NCI-H1930 (cell line): ENCODE measurements at places on chromosomes 11 and 22.

GRCh38 chr11:68297052-68297378, 15.4 kb upstream of the LRP5 start:
- no peak for DNase-seq

DNA sequence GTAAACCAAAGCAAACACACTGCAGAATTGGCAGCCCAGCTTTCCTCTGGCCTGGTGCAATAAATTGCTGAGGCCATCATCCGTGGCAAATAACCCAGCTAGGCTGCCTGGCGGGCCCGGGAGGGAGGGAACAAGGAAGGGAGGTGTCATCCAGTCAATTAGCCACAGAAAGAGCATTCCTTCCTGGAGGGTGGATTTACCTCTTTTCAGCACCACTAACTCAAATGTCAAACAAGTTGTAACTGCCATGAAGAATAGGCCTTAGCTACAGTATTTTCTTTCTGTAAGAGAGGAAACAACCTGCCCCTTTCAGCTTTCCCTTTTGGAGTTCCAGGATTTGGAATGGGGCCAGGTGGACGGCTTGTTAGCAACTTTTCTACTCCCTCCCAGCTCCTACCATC, 163.8 kb upstream of the BDNF start:
- DNase-seq, result no peak

- no peak for DNase-seq
Observed at GRCh38 chr22:50727678-50728522, 10.1 kb upstream of the ACR start.

DNA sequence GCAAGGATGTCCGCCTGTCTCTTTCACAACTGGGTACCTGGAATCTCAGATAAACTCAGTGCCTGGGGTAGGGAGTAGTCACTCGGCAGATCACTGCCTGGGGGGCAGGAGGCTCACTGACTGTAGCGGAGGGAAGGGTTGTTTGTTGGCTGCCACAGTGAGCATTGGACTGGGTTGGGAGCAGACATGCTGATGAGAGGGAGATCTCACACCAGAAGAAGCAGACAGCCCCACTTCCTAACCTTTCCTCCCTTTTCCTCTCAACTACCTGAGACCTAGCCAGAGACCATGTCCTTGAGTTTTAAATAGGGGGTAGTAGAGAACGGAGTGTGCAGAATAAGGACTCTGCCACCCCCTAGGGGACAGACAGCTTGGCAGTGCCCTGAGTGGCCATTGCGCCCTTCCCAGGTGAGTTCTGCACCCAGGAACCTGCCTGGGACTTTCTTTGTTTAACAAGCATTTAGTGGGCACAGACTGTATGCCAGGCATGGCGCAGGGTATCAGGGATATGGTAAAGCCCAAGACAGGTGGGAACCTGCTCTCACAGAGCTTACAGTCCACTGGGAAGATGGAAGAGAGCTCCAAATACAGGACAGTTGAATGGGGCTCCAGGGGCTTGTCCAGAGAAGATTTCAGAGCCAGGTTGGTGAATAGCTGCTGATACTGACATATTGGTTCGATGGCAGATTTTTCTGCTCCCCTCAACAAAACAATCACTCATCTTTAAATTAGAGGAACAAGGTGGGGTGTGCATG, 115.7 kb upstream of the NNMT start:
- no peak for DNase-seq

DNA sequence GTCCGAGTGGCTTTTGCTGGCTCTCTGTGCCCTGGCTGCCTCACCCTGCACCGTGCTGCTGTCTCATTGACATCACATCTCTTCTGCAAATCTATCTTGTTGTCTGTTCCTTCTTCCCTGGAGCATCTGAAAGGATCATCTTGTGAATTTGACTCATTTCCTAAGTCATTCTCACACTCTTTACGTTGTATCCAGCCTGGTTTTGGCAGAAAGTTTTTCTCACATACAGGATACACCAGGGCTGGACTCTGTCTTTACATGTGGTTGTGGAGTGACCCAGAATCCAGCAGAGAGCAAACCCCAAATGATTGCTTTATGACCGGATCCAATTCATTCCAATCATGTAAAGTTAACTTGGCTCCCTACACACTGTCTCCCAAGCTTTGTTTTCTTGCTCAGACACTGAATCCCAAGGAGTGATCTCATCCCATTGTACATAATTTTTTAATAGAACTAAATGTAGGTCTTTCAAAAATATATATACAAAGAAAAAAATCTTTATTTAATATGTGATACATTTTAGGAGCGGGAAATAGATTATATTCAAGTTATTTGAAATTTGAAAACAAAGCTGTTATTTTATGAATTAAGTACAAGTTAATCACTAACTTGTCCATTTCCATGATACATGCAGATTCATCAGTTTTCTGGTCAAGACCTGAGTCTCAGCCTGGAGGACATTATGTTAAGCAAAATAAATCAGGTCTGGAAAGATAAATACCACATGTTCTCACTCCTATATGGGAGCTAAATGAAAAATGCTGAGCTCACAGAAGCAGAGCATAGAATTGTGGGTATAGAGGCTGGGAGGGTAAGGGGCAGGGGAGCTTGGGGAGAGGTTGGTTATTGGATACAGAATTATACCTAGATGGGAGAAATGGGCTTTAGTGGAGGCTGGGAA, 2.9 kb upstream of the RFPL1 start:
- DNase-seq, result no peak

DNA sequence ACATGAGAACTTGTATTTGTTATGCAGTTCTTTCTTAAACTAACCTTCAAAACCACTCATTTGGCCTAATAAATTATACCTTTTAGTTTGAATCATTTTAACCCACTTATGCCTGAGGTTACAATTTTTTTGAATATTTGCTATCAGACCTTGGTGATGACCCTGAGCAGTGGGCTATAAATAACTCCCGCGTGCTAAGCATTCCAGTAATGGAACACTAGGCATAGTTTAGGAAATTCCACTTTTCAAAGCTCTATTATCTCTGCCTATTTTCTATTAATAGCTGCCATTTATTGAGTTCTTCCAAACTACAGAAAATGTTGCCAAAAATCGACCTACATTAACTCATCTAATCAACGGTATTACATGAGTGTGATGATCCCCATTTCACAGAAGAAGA, 993.4 kb upstream of the FAT3 start:
- no peak for DNase-seq

DNA sequence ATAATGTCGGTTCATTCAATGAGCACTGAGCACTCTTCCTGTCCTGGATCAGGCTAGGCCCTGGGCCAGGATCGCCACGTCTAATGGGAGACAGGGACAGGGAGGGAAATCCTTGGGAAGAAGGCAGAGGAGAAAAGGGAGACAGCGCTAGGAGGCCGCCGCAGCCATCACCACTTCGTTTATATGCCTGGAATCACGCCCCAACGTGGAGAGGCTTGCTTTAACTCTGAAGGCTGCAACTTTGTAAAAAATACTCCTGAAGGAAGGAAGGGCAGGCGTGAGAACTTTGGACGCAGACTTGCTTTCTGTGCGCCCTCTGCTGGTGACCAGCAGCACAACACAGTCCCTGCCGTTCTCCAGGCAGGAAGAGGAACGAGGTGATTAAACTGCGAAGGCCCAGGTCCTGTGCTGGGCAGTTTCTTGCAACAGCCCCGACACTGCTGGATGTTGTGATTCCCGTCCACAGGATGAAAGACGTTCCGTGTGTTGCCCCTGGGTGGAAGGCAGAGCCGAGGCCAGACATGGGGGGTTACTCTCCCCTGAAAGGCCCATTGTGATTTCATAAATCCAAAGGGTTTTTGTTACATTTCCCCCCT, 22.1 kb downstream of the RIBC2 start:
- DNase-seq, result peak; percentile 54

DNA sequence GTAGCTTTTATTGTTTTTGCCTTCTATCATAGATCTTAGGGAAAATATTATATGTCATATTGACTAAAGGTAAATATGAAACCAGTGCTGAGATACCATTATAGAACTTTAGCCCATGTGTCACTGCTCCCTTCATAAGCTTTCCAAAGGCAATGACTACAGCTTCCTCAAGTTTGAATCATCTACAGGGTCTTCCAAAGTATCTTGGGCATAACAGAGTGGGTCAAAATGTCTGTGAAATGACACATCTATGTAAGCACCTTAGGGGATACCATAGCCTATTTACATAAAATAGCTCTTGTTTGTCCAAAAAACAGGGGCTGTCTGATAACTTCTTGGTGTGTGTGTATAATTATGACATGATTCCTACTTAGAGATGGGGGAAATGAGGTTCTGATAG, 52.5 kb downstream of the RELT start:
- no peak for DNase-seq

DNA sequence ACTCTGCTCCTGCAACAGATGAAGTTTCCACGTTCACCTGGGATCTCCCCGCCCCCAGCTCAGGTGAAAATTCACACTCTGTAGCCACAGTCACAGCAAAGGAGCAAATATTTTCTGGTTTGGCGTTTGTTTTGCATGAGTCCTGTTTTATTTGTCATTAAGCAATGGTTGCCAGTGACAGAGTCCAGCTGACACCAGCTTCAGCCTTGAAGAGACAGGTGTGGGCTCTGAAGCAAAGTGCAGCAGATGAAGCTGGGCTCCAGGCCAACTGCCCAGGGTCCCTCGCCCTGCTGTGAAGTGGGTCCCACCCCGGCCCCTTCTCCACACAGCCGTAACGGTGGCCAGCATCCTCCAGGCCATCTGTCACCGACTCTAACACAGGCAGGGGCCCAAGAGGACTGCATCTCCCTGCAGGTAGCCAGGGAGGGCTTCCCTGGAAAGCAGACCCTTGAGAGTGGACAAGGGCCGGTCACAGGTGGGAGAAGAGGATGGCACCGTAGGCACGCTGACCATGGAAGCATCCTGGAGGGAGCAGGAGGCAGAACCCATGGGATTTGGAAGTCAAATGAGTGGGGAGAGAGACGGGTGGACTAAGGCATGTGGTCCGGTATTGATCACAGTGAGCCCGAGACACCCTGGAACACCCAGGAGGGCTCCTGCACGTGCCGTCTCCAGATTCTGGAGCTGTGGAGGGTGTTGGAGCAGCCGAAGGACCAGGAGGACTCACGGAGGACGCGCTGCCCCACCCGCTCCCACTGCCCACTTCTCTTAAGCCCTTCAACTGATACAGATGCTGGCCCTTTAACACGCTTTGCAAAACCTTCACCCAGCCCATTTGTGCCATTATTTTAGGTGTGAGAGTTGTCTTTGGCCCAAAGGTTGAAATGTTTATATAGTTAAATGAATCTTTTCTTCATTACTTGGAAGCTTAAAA, 294.5 kb downstream of the BRD1 start:
- no peak for DNase-seq

DNA sequence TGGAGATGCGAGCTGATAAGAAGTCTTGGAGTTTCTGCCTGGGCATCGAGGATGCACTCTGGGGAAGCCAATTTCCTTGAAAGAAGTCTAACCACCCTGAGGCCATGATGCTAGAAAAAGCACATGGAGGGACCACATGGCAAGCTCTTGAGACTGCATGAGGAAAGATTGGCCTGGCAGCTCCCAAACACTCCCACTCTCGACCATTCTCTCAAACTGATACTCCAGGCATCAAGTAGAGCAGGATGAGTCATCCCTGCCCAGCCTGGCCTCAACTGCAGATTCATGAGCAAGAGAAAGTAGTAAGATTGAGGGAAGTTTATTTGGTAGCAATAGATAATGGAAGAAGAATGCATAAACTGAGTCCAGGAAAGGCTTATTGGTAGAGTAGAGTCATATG, 194.3 kb downstream of the KIF18A start:
- DNase-seq, result no peak

- no peak for DNase-seq
Observed at GRCh38 chr11:86812981-86813380, 12.6 kb downstream of the PRSS23 start.

GRCh38 chr11:63905179-63905578, 11.8 kb downstream of the RCOR2 start:
- DNase-seq, result no peak

DNA sequence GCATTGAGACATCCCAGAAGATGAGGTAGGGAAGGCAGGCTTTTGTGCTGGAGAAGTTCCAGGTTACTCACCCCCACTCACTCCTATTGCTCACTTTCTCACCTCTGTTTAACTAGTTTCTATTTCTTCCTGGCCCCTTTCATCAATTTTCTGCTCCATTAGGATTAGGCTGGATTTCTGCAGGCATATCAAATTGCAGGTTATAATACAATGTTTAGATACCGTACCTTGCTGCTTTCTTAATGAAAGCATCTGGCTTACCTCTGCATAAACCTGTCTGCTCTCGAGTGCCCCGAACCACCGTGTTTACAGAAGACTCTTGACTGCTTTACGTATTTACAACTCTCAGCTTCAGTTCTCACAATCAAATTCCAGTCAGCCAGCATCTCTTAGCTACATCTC, 173.7 kb downstream of the ADAMTS15 start:
- DNase-seq, result no peak

DNA sequence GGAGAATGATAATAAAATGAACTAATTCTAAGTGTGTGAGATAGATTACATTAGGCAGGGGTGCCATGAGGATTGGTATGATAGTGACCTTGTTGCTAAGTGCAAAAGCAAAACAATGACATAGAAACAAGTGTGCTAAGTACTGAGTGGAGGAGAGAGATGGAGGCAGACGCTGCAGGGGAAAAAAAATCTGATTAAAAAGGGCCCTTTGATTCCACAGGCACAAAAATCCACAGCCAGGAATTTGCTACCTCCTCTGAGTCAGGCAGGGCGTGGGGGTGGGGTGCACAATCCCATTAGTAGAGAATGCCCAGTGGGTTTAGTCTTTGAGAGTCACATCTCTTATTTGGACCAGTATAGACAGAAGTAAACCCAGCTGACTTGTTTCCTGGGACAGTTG, at the start of gene CNTF:
Gene CNTF, plus strand, starts transcription at position 322 of the 400 bp plus-strand sequence. CDS start 88 bp downstream, outside the sequence.
- no peak for DNase-seq

DNA sequence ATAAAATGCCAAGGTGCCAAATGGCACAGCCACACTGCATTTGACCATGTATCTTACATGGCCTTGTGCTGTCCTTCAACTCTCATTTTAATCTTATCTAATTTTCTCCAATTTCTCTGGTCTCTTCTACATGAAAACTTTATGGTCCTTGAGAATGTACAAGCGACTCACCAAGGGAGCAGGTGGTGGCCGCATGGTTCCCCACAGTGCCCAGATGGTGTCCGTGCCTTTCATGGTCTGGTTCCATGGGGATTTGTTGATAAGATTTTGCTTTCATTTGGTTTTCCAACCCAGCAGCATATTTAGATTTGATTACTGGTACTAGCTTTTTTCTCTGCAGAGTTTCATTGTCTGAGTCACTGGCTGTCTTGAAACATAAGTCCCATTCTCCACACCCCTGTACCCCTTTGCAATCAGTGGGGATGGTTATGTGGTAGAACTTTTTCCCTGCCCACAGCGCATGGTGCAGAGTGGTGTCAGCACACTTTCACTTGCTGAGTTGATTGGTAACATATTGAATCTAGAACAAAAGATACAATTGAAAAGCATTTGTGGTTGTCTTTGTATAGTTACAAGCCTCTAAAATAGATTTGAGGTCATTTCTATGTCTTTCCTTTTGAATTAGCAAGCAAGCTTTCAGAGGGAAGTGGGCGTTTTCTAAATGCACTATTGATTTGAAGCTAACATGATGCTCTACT, 24.1 kb downstream of the ZNRF3 start:
- no peak for DNase-seq

- no peak for DNase-seq
Observed at GRCh38 chr11:82718307-82718706, 15.4 kb downstream of the FAM181B start.

- no peak for DNase-seq
Observed at GRCh38 chr22:48704335-48704734, 1123.3 kb downstream of the BRD1 start.
